Aorta (tissue), 5 donors: ENCODE measurements at places on chromosomes 3 and 15. TPM values are rescaled to one million over a fixed set of nuclear protein-coding genes. Genes with fewer than 3 reads are reported as not detected.

The SLC28A1 gene
- 2.0 TPM for total RNA-seq

The HOMER2 gene
- 2.3 TPM for total RNA-seq

DNA sequence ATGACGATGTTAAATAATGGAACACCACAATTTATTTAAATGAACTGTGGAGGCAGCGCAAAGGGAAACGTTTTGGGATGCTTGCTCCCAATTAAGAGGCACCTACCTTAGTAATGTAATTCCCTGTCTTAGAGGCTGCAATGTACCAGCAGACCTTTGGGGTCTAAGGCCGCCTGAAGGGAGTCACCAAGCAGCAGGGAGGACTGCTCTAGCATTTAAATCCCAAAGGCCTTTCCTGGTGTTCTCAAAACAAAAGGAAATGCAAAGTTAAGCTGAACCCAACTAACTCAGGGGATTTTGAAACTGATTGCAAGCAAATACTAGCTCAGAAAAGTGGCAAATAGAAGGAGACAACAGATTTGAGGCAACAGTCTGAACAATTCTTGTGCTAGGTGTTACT lies 510.8 kb downstream of the GABRG3 start:
- DNase-seq = no peak

DNA sequence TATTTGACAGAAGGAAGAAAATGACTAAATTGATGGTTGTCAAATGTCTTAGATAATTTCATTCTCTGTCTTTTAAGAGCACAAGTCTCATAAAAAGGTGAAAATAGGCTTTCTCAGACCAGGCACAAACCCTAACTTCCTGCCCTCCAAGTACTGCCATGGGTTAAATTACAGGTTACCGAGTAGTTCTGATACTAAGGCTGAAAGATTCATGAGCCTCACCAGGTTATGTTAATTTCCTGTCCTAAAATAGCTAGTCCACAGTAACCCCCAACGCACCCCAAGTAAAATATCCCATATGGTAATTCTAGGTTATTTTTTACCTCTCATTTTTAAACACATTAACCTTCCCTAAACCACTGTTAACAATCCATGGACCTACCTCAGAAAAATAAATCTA lies 42.0 kb downstream of the GSK3B start:
- DNase-seq = no peak

GRCh38 chr3:171955598-171955997 lies 83.8 kb upstream of the FNDC3B start:
- no peak for DNase-seq

- no peak for DNase-seq
Measured at GRCh38 chr15:61545763-61546162, 316.7 kb upstream of the RORA start.

GRCh38 chr3:184237807-184238206 lies 8.4 kb downstream of the VWA5B2 start:
- no peak for DNase-seq

- DNase-seq = no peak
Measured at GRCh38 chr15:45665261-45665660, 30.4 kb downstream of the SQOR start.

DNA sequence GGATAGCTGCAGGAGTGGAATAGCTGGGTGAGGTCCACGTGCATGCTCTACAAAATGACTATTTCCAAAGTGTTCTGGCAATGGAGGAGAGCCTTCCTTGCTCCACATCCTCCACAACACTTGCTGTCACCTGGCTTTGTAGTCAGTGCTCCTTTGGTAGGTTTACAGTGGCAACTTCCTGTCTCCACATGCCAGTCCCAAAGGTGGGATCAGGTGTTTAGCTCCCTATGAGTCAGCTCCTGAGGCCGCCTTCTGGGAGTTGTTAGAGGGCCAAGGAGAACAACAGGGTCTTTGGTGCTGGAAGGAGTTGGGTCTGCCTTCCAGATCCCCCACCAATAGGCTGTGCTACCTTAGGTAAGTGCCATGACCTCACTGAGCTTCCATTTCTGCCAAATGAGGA lies 15.3 kb upstream of the LIMD1 start:
- DNase-seq = no peak
